Activated CD4-positive, alpha-beta T cell treated with anti-CD3 and anti-CD28 coated beads for 1 hour (primary cell): ENCODE measurements at places on chromosomes 16 and 17.

DNA sequence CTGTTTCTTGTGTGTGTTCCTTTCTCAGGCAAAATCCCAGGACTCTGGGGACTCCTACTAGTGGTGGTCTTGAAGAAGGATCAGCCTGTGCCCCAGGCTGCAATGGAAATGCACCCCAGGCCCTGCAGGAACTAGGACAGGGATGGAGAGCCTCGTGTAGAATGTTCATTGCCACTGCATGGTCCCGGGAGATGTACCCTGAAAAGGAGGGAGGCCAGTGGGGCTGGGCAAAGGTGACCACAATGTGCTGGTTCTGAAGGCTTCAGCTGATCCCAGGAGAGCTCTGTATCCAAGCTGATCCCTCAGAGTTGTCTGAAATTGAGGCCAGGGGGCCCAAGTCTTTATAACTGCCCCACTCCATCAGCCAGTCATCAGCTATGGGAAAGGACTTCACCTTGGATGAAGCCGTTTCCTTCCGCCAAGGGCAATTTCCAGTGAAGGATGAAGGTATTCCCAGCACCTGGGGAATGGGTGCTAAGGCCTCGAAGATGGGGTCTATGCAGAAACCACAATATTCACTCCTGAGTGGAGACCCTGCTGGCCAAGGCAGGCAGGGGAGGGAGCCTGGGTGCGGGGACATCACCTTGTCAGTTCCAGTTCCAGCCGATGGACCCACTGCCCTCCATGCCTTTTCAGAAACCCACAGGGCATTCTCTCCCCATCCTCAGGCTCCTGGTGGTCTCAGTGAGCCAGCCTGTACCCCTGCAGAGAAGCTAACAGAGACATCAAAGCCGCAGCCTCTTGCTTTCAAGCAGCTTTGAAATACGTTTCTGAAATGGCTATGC, 59.9 kb upstream of the CDH5 start:
- DNase-seq: no peak

GRCh38 chr17:48181653-48182052, 74.1 kb downstream of the SNX11 start:
- DNase-seq: no peak

DNA sequence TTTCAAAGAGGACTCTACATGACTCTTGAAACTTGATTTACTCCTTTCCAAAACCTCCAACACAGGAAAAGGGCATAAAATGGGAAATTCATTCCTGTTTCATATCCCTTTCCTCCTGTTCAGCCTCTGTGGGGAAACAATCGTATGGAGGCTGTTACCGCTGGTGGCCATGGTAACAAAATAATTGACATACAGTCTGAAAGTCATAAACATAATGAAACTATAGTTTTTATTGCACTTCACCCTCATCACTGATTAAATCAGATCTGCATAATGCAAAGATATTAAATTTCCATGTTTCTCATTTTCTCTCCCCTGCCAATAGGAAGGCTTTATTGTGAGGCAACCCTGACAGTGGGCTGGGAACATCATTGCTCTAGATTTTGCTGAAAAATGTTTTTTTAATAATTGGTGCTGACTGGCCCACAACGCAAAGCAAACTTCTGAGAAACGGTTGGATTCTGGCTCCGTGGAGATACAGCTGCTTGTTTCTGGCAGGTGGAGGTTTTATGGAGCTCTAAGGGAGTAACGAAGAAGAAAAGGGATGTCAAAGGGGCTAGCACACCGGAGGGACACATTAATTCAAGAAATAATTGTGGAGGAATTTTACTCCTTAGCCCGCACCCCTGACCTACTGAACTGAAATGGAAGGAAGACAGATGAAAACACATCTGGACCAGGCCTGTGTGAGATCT, 154.2 kb upstream of the SHISA6 start:
- no peak for DNase-seq

- DNase-seq: no peak
Observed at GRCh38 chr17:81513753-81514488, 1.3 kb upstream of the ACTG1 start.

DNA sequence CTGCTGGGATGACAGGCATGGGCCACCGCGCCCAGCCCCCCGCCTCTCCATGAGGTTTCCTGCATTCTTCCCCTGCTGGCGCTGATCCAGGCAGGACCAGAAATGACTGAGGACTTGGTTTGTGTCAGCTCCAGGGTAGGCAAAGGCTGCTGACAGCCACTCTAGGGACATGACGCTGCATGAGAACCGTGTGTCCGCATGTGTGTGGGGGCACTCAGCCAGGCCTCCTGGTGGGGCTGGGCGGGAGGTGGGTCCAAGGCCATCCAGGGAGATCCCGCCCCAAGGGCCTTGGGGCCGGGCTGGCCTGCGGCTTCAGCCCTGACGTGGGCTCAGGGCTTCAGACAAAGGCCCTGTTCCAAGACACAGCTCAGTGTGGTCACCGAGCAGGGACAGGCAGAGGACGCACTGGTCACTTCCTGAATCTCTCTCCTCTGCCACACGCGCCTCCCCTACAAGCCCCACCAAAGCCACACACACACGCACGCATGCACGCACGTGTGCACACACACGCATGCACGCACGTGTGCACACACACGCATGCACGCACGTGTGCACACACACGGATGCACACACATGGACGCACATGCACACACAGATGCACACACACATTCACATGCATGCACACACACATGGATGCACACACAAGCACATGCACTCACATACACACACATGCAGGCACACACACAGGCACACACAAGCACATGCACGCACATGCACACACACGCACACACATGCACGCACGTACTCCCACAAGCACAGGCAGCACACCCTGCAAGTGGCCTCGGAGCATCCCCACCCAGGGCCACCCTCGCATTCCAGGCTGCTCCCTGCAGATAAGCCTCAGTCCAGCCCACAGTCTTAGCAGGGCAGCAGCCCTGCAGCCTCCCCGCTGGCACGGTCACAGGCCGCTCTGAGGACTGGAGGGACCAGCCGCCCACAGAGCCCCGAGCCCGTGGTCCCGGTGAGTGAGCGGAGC, 5.3 kb upstream of the TMEM204 start:
- no peak for DNase-seq

- DNase-seq: no peak
Observed at GRCh38 chr16:72962347-72962746, 85.6 kb downstream of the ZFHX3 start.

DNA sequence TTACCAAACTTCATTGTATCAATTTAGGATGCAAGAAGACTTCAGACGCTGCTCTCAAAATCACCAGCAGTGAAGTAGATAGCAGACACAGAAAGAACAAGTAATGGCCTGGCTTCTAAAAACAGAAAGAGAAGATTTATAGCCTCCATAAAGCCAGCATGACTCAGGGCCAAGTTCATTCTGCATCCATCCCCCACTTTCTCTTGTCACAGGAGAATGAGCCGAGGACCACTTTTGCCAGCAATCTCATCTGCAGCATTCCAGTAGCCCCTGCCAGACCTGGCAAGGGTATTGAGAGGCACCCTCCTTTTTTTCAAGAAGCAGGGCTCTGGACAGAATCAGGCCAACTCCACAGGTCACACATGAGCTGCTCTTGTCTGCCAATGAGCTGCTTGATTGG, 355.4 kb upstream of the SOX9 start:
- no peak for DNase-seq

GRCh38 chr17:19242926-19243325, 5.8 kb downstream of the EPN2 start:
- DNase-seq: no peak

GRCh38 chr16:49855280-49855821, 561 bp downstream of the ZNF423 start:
- peak; percentile 59 for DNase-seq

GRCh38 chr17:40779181-40779909, 3.0 kb downstream of the KRT27 start:
- peak; percentile 10 for DNase-seq

- no peak for DNase-seq
Observed at GRCh38 chr16:58563235-58563634, 47.9 kb downstream of the SETD6 start.

DNA sequence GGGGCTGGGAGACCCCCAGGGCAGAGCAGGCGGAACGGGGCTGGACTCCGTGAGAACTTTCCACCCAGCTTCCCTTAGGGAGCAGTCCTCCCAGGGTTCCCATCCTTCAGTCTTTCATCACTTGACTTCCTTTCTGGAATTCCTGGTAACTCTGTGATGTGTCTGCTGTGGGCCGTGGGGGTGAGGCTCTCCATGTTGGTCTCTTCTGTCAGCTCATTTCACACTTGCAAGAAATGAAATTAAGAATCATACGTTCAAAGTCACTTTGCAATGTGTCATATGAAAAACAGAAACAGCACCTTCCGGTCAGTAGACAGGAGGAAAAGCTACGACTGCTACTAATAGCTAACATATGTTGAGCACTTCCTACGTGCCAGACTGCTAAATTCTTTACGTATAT, 5.4 kb upstream of the BBS2 start:
- DNase-seq: no peak

DNA sequence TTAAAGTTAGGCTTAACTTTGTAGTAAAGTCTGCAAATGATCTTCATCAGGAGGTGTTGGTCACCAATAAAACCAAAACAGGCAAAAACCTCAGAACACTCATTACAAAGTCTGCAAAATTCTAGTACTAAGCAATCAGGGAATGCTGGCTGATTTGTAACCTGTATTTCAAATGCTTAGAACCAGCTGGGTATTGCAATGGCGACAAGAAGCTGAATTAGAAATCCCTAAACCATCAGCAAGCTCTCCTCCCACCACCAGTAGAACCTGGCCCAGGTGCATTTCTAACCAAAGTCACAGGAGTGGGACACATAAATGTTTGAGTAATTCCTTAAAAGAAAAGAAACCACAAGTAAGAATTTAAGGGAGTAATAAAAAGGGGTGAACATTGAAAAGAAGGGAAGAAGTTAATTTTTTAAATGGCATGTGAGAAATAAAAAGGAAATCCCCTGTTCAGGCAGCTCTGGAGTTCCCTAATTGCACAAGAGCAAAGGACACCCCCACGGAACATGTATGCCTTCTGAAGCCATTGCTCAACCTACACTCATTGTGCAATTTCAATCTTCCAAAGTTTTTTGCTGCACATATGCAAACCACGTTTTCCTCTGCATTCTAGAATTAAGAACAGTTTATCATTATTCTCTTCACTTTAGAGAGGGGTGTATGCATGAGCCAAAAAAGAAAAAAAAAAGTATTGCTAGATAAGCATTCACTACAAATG, 102.9 kb downstream of the HIC1 start:
- no peak for DNase-seq

- no peak for DNase-seq
Observed at GRCh38 chr16:84319146-84319760, 24.6 kb downstream of the WFDC1 start.

- no peak for DNase-seq
Observed at GRCh38 chr17:75524269-75524969, 1.1 kb upstream of the LLGL2 start.

DNA sequence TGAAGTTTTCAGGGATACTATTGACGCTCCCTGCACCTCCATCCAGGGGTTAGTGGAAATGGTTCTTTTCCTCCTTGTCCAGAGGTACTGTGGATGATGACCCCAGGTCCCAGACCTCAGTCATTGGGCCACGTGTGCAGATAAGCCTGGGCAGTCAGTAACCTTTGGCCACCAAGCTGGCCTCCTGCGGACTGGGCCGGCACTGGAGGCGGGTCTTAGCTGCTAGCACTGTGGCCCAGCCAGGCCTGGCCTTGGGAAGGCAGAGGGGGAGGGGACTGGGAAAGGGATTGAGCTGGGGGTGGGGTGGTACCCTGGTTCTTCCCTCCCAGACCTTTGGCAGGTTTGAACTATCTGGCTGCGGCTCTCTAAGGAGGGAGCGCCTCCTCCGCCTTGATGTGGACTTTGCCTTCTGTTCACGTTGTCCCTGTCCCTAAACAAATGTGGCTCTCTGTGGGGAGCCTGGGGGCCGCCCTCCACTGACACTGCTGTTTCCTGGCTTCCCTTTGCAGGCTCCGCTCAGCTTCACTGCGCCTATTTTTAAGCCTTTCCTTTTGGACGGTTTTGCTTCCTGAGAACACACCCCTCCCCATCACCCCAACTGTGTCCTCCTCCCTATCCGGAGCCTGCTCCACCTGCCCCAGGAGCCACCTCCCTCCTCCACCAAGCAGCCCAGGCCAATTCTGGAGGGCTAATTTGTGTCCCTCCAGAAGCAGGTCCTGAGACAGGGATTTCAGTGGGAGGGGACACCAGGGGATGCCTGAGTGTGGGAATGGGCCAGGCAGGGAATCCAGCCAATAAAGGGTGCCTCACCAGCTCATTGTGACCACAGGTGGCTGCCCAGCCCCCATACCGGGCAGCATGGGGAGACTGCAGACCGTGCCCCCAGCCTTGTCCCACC, 251.9 kb downstream of the SEC14L1 start:
- no peak for DNase-seq

DNA sequence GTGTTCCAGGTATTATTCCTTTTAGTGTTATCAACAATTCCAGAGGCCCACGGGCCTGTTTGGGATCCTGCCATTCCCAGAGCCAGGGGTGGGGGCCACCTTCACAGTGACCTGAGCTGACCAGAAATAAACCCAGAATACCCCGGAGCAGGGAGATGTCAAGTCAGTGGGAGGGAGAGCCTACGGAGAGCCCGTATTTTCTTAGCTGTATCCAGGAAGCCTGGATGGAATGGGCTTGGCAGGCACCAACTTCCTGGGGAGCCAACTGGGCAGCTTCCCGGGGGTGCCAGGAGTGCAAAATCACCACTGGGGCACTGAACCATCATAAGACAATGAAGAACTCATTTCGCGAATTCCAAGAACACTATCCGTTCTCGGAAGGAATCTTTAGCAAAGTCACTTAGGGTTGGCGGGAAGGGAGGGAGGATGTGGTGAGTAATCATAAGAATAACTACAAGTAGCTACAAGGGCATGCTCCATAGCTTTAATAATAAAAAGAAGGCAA, 13.2 kb upstream of the MRTFB start:
- no peak for DNase-seq

- no peak for DNase-seq
Observed at GRCh38 chr17:69067274-69068047, 6.7 kb upstream of the ABCA9 start.

- DNase-seq: no peak
Observed at GRCh38 chr16:86089991-86090390, 191.0 kb downstream of the IRF8 start.
